ENCODE measurements at places on chromosomes 7 and 10. TPM values are rescaled to one million over a fixed set of nuclear protein-coding genes. Genes with fewer than 3 reads are reported as not detected.

DNA sequence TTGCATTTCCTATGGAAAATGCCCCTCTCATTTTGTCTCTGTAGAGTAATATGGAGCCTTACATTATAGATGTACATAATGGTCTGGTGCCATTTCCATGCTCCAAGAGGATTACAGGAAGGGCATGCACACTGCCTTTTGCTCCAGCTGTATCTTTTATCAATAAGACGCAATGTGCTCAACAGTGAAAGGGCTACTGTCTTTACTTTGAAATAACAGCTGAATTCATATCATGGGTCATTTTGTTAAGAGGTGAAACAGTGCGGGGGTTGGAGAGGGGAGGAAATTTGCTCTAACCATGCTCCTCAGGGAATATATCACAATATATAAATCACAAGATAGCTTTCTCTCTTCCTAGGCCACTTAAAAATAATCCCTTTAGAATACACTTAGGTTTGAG, 77.7 kb downstream of the ICA1 start:
- DNase-seq = no peak

Gene ACTL6B
- polyA plus RNA-seq = 2.9 TPM

- DNase-seq = no peak
Measured at GRCh38 chr10:71627230-71627939, 92.2 kb downstream of the C10orf105 start.

DNA sequence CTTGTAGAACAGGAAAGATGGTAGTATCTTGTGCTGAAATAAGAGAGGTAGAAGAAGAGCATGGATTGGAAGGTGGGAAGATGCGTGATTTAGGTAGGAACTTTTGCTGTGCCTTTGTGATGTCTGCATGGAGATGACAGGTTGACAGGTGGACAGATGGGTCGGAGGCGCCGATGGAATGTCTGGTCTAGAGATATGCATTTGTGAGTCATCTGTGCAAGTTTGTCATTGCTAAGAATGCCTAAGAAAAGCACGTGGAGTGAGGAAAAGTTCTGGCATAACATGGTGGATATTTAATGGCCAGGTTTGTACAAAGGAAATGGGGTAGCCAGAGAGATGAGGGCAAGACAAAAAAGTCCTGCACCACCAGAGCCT, 76.0 kb upstream of the ARMC3 start:
- DNase-seq = no peak

Gene FBXO24
- polyA plus RNA-seq = 0.88 TPM

- no peak for DNase-seq
Measured at GRCh38 chr10:21769041-21769440, 234.5 kb downstream of the DNAJC1 start.

Gene INHBA
- polyA plus RNA-seq = 2.8 TPM
